ENCODE measurements at places on chromosomes 11 and 22.

DNA sequence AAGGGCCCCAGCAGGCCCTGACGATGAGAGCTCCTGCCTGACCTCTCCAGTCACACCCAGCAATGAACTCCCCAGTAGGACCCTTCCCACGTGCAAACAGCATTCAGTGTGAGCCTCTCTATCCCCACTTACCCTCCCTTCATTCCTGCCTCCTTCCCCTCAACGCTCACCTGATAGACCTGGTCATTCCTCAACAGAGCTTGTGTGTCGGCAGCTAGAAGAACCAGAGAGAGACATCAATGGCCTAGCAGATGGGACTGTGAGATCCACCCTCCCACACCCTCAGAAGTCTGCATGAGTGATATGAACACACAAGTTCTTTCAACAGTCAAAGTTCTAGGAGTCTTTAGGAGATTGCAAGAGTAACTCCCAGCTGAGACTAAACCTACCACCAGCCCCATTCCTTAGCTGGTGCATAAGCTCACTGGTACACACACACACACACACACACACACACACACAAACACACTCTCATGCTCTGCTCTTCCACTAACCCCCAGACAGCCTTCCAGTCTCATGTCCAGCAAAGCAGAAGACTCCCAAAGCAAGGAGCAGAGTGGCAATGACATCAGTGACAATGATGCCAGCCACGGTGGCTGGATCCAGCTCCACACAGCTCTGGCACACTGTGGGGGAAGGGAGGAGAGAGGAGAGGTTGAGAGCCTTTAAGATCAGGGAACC lies 3.1 kb downstream of the CD3D start:
- no peak for DNase-seq

- no peak for DNase-seq
Measured at GRCh38 chr11:94759522-94759921, 8.6 kb upstream of the AMOTL1 start.

- DNase-seq = no peak
Measured at GRCh38 chr11:65102142-65103095, 6.4 kb downstream of the VPS51 start.

- DNase-seq = no peak
Measured at GRCh38 chr22:31143537-31143936, 3.2 kb upstream of the PLA2G3 start.

DNA sequence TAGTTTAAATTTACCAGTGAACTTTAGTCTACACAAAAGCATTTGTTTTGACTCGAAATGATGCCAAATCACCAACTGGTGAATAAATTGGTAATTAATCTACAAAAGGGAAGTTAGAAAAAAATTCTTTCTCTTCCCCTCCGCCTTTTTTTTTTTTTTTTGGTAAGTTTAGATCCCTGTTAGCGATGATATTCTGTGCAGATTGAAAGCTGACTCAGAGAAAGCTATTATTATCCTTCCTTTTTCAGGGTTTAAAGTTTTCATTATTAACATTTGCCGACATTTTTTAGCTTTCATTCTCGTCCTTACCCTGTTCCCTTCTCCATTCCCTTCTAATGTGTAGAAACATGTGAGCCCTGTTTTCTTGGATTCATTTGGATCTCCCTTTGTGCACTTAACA lies 16.8 kb upstream of the NUP160 start:
- no peak for DNase-seq

GRCh38 chr11:90700789-90701439 lies 478.1 kb upstream of the CHORDC1 start:
- peak; percentile 32 for DNase-seq

GRCh38 chr11:11582011-11582701 lies 39.6 kb downstream of the GALNT18 start:
- peak; percentile 2 for DNase-seq

GRCh38 chr11:75311858-75312288 lies 39.6 kb downstream of the ARRB1 start:
- DNase-seq = peak; percentile 47

DNA sequence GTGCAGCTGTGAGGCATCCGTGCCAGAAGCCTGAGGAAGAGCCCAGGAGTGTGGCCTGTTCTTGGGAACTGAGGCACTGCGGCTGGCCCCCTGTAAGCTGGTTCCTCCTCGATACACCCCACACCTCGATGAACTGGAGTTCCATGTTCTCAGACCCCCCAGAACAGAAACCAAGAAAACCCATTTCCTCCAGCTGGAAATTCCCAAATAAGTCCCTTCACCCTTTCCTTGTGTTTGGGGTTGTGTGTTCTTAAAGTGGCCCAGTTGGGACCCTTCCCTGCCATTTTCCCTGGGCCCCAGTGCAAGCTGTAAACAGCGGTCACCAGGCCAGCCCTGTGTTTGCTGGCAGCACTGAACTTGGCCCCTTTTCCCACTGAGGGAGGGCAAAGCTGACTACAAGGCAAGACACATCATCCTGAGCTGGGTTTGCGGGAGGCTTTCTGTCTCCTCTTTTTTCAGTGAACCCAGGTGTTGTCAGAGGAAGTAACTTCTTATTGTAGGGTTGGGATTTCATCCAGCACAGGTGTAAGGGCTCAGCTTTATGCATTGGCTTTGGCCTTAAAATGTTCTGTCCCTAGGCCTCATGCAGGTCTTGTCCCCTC lies 60.1 kb upstream of the MPEG1 start:
- DNase-seq = no peak

DNA sequence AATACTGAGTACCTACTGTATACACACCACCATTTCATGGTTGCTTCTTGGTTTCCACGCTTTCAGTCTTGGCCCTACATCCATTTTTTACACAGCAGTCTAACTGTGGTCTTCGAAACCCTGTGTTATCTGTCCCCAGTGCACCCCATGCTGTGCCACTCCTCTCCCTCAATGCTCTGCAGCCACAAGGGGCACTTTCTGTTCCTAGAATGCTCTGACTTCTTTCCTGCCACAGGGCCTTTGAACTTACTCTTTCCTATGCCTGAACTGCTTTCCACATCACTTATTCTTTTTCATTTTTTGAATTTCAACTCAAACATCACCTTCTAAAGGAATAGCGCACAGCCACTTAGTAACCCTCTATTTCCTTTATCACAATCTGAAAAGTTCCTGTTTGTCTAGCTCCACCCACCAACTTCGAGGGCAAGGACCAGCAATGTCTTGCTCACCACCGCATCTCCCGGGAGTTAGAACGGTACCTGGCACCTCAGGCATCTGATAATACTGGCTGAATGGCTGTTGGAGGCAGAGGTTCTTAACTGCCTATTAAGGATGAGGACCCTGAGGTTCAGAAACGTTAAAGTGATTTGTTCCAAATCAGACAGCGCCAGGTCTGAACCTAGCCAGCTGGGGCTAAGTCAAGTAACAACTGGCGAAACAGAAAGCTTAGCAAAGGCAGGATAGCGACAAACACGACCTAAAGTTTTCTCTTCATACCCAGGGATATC lies 568 bp downstream of the ALG8 start:
- DNase-seq = peak; percentile 63

GRCh38 chr11:113238721-113239120 lies 75.7 kb upstream of the TTC12 start:
- no peak for DNase-seq

DNA sequence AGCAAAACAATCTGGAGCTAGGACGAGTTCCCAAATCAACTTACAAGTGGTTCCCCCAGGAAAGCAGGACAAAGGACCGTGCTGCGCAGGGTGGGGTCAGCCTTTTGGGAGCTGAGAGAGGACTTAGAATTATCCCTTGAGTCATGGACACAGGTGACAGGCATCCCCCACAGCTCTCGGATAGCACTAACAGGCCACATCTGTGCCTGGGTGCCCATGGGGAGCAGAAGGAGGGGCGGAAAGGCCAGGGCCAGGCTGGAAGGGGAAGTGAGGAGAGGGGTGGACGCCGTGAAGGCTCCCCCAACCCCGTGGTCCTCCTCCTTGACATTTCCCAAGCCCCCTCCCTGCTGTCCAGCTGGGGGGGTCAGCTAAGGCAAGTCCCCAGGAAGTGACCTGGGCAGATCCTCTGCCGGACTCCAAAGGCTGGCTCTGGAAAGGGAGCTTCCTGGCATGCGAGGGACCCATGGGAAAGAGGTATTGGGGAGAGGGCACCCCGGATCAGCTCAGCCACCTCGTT lies 31.6 kb upstream of the A4GALT start:
- no peak for DNase-seq

DNA sequence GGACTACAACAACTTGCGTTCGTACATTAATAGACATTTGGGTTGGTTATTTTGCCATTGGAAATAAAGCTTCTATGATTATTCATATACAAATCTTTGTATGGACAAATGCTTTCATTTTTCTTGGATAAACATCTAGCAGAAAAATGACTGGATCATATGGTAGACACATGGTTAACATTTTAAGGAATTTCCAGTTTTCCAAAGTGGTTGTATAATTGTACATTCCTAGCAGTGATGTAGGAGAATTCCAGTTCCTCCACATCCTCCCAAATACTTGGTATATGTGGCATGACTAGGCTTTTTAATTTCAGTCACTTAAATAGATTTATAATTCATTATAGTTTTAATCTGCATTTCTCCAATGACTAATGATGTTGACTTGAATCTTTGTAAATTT lies 246.2 kb upstream of the NCAM1 start:
- no peak for DNase-seq

DNA sequence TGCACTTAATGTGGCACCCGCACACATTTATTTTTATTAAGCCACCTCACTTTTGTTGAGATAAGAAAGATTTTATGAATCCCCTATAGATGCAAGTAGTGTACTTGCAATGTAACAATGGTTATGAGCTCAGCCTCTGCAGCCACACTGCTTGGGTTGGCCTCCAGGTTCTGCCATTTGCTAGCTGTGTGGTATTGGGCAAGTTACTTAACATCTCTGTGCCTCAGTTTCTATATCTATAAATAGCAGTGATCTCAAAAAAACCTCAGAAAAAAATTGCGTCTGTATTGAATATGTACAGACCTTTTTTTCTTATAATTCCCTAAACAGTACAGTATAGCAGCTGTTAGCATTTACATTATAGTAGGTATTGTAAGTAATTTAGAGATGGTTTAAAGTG lies 10.0 kb downstream of the CUL5 start:
- DNase-seq = no peak

- DNase-seq = no peak
Measured at GRCh38 chr11:75850787-75851186, 35.8 kb downstream of the UVRAG start.

GRCh38 chr22:23187871-23188700 lies 7.8 kb downstream of the BCR start:
- no peak for DNase-seq

- no peak for DNase-seq
Measured at GRCh38 chr11:60159868-60160267, 23.0 kb downstream of the MS4A6A start.

DNA sequence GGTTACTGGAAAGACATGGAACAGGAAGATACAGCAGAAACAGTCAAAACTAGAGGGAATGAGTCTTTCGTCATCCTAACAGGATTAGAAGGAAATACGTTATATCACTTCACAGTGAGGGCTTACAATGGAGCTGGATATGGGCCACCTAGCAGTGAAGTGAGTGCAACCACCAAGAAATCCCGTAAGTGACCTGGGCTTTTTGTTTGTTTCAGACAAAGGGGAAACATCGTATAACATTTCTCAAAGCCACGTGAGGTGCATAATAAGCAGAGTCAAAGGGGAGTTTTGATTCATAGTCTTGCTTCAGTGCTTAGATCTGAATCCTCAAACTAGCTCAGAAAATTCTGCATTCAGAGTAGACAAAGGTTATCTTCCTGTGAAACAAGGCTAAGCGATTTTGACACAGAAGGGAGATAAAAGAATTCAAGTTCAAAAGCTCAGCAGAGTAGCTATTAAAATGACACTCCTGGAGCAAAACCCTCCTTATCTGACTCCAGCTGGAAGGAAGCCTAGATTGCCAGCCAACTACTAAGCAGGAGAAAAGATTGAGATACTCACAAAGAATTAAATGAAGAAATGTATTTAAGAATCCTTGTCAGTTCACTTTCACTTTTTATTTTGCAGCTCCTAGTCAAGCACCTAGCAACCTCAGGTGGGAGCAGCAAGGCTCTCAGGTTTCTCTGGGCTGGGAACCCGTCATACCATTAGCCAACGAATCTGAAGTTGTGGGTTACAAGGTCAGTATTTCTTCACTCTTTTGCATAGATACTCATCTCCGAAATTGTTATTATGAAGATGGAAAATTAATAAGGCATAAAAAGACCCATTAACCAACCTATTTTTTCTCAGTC lies 346.4 kb upstream of the ARHGAP42 start:
- peak; percentile 46 for DNase-seq

DNA sequence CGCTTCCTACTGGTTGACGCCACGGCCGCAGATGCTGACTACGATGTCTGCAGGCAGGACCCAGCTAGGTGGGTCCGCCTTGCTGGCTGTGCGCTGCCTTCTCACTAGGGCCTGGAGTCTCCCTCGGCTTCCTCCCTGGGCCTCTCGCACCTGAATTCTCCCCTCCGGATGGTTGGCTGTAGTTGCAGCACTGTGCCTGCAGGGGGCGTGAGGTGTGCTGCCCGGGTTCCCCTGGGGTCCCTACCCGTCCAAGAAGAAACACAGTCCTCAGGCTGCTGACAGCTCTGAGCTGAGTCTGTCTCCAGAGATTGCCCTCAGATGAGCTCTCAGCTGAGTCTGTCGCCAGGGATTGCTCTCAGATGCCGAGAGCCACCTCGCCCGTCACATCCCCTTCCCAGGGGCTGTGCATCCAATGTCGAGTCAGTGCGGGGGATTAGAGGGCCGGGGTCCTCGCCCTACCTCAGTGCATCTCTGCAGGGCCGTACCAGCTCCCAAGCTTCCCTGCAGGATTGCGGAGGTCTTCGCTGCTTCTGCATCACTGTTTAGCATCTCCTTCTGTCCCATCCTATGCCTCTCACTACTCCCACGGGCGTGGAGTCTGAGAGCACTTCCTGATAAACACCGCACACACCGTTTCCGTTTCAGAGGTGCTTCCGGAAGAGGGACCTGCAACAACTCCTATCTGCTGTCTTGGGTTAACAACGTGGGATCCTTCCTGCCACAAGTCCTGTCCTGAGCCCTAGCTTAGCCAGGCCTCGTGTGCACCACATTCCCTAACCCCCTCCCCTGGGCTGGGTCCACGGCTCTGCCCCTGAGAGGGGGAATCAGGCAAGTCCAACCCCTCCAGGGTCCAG lies 196.9 kb downstream of the CSNK2A3 start:
- DNase-seq = no peak

DNA sequence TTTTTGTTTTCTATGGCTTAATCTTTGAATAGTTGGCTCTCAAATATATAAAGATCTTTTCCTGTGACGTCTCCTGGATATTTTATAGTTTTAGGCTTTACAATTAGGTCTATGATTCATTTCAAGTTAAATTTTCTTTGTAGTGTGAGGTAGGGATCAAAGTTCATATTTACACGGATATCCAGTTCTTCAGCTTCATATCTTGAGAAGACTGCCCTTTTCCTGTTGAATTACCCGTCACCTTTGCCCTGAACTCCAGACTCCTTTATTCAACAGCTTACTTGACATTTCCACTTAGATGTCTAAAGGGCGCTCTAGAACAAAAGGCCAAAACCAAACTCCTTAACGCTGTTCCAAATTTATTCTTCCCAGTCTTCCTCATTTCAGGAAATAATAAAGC lies 51.7 kb downstream of the TTC17 start:
- DNase-seq = no peak

GRCh38 chr11:103542851-103543250 lies 433.6 kb downstream of the DYNC2H1 start:
- no peak for DNase-seq

- DNase-seq = no peak
Measured at GRCh38 chr11:76033699-76034098, 172.6 kb downstream of the WNT11 start.
